SW480 (cell line): ENCODE measurements at places on chromosomes 11 and 22.

GRCh38 chr11:24965748-24966147 lies 468.9 kb downstream of the LUZP2 start:
- no peak for DNase-seq

GRCh38 chr11:118415739-118416068 lies 14.3 kb downstream of the ATP5MG start:
- peak; percentile 43 for DNase-seq

DNA sequence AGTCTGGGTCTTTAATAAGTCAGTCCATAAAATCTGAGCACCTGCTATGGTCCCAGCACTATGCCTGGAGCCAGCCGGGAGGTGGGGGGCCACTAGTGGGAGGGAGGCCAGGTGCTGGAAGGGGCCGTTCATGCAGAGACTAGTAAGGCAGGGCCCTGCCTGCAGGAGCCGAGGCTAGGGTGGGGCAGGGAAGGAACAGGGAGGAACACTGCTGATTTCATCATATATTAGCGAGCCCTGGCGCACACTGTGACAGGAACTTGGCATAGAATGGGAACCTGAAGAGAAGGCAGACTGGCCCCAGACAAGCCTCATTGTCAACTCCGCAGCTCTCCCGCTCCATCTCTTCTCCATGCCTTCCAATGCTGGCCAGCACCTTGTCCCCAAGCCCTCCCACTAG lies 7.1 kb downstream of the VSIG10L2 start:
- no peak for DNase-seq

GRCh38 chr11:134252346-134253187 lies 585 bp downstream of the THYN1 start:
- DNase-seq: peak; percentile 64

DNA sequence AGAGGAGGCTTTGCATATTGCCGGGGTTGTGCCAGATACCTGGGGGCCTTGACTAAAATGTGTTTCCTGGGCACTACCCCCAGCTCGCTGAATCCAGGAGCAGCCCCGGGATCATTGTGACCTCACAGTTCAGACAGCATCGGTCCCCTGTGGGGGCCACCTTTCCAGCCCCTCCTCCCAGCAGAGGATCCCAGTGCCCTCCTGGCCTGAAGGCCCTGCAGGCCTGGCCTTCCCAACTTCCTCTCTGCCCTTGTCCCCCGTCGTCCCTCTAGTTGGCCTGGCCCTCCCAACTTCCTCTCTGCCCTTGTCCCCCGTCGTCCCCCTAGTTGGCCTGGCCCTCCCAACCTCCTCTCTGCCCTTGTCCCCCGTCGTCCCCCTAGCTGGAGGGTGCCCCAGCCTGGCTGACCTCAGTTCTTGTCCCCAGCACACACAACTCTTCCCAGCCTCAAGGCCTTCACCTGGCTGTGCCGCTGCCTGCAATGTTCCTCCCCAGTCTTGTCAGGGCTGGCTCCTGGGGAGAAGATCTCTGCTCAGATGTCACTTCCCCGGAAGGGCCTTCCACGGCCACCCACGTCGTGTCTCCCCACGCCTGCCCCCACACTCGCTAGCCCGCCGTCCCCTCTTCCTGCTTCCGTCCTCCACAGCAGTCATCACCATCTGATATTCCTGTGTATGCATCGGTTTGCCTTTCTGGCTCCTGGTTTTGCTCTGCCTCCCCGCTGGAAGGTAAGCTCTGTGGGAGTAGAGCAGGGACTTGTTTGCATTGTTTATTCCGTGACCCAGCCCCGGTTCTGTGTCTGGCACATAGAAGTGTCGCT lies 12.6 kb upstream of the ANO1 start:
- DNase-seq: no peak
